Smooth muscle cell of the coronary artery (primary cell): ENCODE measurements at places on chromosomes 3 and 15. TPM values are rescaled to one million over a fixed set of nuclear protein-coding genes. Genes with fewer than 3 reads are reported as not detected.

KBTBD12 gene
- total RNA-seq: not detected in 2 replicates

GABRR3 gene
- total RNA-seq: not detected in 2 replicates

FAM107A gene
- under 0.01 and 0.30 TPM in 2 replicates for total RNA-seq

BNC1 gene
- total RNA-seq: 0.30 and 0.47 TPM in 2 replicates

NUP210 gene
- total RNA-seq: under 0.01 TPM in 1 of 2 replicates, not detected in the other

GXYLT2 gene
- 24.9 and 49.7 TPM in 2 replicates for total RNA-seq

LRRIQ4 gene
- not detected in 2 replicates for total RNA-seq

BTLA gene
- total RNA-seq: not detected in 2 replicates

ST8SIA2 gene
- total RNA-seq: 0.35 TPM in 1 of 2 replicates, not detected in the other

SUSD5 gene
- total RNA-seq: 5.0 and 9.6 TPM in 2 replicates

ALPK3 gene
- total RNA-seq: 0.12 and 7.7 TPM in 2 replicates

P2RY14 gene
- not detected in 2 replicates for total RNA-seq

RLBP1 gene
- total RNA-seq: not detected in 2 replicates

GNB4 gene
- total RNA-seq: 40.2 and 54.2 TPM in 2 replicates

CADPS gene
- 0.08 and 0.82 TPM in 2 replicates for total RNA-seq

TMPRSS7 gene
- total RNA-seq: 0.08 TPM in 1 of 2 replicates, not detected in the other

LMAN1L gene
- not detected in 2 replicates for total RNA-seq

MLF1 gene
- 7.1 and 8.6 TPM in 2 replicates for total RNA-seq

CISH gene
- total RNA-seq: 0.94 and 0.98 TPM in 2 replicates

IL17RB gene
- total RNA-seq: 0.35 TPM in 1 of 2 replicates, not detected in the other

LRRC3B gene
- not detected in 2 replicates for total RNA-seq

MESP1 gene
- 0.15 TPM in 1 of 2 replicates, not detected in the other for total RNA-seq

NOX5 gene
- total RNA-seq: 0.08 and 0.12 TPM in 2 replicates

TJP1 gene
- 38.3 and 42.8 TPM in 2 replicates for total RNA-seq

CRTAP gene
- total RNA-seq: 142 and 251 TPM in 2 replicates

NMD3 gene
- total RNA-seq: 45.0 and 102 TPM in 2 replicates
